ENCODE measurements at places on chromosomes 2 and 18.

DNA sequence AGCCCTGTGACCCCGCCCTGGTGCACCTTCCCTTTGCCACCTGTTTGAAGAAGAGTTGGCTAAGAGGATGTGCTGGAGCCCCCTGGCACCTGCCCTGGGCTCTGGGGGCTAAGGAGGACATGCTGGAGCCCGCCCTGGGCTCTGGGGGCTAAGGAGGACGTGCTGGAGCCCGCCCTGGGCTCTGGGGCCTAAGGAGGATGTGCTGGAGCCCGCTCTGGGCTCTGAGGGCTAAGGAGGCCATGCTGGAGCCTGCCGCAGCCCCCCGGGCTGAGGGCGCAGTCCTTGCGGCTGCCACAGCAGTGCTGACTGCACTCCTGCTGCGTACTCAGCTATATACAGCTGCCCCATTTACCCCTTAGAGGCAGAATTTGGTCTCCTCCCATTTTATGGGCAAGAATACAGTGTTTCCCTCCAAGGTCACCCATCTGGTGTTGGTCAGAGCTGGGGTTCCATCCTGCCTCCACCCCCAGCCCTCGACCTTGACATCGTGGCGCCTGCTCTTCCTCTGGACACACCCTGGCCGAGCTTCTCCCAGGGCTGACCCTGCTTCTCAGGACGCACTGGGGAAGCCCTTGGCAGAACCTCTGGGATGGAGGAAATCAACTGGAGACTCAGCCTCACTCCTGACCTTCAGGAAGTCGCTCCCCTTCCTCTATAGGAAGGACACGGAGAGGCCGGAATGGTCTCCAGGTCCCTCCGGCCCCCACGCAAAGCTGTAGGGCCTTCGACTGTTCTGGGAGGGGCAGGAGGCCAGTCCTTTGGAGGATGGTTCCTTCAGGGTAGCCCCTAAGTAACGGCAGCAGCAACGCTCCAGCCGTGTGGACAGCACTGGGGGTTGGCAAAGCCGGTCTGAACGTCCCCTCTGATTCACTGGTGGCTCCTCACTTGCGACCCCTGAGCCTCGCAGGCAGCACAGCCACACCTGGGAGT is 65.0 kb upstream of the HPCAL1 start:
- no peak for DNase-seq

DNA sequence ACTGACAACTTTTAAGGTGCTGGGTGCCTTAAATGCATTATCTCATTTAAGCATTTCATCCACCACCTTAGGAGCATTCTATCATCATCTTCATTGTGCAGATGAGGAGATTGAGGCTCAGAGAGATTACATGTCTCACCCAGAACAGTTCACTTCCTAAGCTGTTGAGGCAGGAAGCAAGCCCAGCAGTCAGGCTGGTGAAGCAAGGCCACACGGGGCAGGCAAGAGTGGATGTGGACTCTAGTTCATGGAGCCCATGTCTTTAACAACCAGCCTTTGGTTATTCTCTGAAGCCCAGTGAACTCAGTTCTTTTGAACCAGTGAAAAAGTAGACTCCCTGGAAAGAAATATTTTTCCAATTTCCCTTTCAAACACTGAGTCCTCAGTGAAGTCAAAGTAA is 294.8 kb upstream of the MGAT5 start:
- DNase-seq = no peak

DNA sequence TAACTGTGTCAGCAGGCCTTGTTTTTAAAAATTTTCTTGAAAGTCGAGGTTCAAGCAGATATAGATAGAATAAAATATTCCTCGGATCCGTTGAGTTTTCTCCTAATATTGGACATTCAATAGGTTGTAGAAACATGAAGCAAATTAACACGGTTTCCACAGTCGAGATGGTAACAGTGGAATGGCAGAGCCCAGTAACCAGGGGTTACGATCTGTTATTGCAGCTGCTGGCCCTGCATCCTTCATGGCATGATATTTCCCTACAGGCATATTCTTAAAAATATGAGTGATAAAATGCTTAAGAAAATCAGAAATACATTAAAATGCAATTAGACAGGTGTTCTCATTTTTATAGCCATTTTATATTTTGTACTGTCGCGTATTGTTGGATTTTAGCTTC is 117.6 kb downstream of the SNTG2 start:
- DNase-seq = no peak

DNA sequence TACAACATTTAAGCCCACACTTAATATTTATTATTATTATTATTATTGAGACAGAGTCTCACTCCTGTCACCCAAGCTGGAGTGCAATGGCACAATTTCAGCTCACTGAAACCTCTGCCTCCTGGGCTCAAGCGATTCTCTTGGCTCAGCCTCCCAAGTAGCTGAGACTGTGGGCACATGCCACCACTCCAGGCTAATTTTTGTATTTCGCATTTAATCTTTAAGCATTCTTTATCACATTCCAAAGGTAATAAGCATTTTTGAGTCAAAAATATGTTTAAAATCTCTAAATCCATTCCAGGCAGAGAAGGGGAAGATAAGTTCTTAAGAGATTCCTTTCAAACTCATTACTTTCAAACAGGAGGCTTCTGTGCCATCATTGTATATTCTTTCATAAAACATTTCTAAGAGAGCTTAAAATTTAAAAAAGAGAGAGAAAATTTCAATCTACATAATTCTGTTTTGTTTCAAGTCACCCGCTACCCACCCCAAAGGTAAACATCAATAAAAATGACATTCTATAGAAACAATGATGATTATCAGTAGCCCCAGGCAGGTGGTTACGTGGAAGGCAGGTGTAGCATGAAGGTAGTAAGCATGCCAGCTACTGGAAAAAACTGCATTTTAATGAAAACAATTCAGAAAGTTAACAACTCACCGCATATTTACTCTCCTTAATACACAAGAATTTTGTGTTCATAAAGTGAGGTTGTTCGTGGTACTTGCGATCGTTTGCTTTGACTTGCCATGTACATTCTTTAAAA is 84.4 kb upstream of the NARS1 start:
- peak; percentile 11 for DNase-seq

DNA sequence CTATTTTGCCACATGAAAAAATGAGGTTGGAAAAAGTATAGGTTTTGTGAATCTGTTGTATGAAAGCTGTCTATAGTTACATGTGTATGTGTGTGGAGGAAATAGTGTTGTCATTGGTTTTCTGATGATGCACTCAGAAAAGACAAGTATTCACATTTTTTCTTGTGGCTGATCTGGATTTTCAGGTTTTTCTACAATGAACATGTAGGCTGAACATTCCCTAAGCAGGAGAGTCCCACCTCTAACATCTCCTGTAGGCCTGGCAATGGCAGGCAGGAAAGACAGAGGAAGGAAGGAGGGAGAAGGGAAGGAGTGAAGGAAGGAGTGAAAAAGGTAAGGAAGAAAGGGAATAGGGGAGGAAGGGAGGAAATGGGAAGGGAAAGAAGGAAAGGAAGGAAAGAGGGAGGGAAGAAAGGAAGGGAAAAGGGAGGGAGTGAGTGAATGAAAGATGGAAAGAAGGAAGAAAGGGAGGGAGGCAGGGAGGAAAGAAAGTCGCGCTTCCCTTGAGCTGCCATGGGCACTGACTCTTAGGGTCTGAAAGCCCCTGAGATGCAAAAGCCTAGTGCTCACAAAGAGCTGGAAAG is 495 bp upstream of the IL36RN start:
- DNase-seq = no peak

DNA sequence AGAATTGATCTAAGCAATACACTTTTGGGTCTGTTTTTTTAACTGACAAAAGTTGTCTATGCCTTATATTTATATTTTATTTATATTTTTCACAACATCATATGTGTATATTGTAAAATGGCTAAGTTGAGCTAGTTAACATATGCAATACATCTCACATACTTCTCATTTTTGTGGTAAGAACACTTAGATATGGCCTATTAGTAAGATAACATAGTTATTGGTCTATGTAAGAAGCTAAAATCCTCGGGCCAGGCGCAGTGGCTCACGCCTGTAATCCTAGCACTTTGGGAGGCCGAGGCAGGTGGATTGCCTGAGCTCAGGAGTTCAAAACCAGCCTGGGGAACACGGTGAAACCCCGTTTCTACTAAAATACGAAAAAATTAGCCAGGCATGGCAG is 275.6 kb upstream of the ID2 start:
- no peak for DNase-seq

GRCh38 chr2:77007686-77008085 is 514.5 kb downstream of the LRRTM4 start:
- no peak for DNase-seq

GRCh38 chr2:104164721-104165252 is 689.1 kb upstream of the POU3F3 start:
- no peak for DNase-seq

- peak; percentile 6 for DNase-seq
Measured at GRCh38 chr18:62828852-62829251, 113.5 kb downstream of the PHLPP1 start.

- DNase-seq = peak; percentile 67
Measured at GRCh38 chr2:42901076-42901640, 108.8 kb upstream of the HAAO start.

Measured in fibroblast of the aortic adventitia (primary cell).